ENCODE measurements at places on chromosomes 3 and 15.

- no peak for DNase-seq
These were observed 15.7 kb downstream of the TGFBR2 start for GRCh38 chr3:30622047-30622545.

DNA sequence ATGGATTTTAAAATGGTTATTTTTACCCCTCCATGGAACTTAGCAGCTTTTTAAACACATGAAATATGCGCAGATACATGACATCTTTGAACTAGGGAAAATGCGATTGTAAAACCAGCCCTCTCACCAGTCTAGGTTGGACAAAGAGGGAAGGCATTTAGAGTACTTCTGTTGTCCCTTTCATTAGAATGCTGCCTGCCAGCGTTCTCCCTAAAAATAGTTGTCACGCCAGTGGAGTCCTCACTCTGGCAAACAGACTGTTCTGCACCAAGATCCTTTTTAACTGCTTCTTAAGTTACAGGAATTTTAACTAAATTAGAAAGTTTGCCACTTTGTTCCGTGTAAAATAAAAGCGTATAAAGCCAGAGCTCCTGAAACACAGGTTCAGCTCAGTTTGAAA is 295.3 kb downstream of the VPS13C start:
- no peak for DNase-seq

- no peak for DNase-seq
These were observed 37.9 kb upstream of the MGLL start for GRCh38 chr3:127860211-127860696.

DNA sequence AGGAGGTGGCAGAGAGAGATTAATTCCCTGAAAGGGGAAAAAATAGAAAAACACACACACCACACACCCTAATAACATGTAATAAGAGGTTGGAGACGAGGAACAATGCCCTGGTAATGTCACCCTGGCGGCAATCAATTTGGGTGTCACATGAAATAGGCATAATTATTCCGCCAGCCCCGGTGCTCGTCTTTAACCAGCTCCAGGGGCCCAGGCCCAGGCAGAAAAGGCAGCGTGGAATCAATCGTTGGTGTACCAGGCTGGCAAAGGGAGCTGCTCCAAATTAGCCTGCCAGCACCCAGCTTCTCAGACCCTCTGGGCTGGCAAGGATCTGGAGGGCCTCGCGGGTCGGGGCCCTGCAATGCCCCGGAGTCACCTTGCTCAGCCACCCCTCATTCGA is 5.6 kb downstream of the LINGO1 start:
- DNase-seq, result no peak

DNA sequence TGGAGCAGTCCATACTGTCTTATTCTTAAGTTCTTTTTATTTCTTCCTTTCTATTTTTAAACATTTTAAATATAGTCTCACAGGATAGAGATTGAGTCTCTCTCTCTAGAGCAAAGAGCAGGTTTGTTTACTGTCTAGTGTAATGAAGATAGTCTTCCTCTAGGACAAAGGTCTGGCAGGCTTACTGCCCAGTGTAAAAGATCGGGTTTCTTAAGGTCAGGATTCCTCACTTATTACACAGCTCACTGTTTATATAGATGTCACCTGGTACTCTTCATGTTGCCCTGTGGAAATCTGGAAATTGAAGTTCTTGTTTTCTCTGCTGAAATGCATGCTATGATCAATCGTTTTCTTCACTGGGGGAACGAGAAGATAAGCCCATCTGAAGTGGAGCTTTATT is 76.0 kb downstream of the ZBBX start:
- DNase-seq, result no peak

GRCh38 chr3:134666885-134667284 is 16.1 kb upstream of the KY start:
- no peak for DNase-seq

DNA sequence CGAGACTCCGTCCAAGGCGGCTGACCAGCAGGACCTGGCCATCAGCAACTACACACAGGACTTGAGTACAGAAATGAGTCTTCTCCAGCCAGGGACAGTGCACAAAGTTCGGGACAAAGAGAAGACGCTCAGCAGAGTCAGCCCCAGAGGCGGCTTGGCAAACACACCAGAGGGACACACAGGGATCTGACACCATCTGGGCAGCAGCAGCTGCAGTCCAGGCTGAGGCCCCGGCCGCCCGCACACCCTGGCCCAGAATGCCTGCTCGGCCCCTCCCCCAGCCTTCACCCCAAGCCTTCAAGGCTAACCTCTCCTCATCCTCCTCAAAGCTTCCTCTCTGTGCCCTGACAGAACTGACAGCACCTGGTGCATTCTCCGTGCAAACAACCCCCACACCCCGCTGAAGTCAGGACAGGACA is 61.1 kb downstream of the XXYLT1 start:
- DNase-seq, result no peak

DNA sequence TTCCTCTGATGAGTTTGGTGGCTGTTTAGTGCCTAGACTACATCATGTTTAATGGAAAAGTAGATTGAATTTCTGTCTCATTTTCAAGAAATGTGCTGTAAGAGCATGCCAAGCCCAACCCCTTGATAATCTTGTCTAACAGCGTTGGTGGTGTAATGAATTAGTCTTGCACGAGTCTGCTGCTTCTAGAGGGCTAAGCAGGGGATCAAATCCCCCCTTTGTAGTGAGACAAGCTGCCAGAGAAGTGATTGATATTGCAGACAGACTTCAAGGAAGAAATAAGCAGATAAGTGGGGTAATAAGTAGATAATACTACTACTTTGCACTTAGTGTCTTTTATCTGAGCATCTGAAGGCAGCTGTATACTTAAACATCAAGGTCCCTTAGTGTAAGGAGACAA is 141.4 kb downstream of the TP63 start:
- DNase-seq, result no peak

Measured in AG04449 (cell line).